ENCODE measurements at places on chromosomes 4 and X. TPM values are rescaled to one million over a fixed set of nuclear protein-coding genes. Genes with fewer than 3 reads are reported as not detected.

NWD2 gene
- total RNA-seq = not detected

- no peak for DNase-seq
- H3K36me3 ChIP-seq = no peaks in the 10 kb centered on the region
- H3K27me3 ChIP-seq = no peaks in the 10 kb centered on the region
- H3K4me3 ChIP-seq = no peak overlapping the region
- H3K4me1 ChIP-seq = no peaks in the 10 kb centered on the region
Observed at GRCh38 chrX:39599339-39599738, 498.4 kb downstream of the BCOR start.

- no peaks in the 10 kb centered on the region for H3K4me1 ChIP-seq
- H3K27ac ChIP-seq = no peak overlapping the region
- no peaks in the 10 kb centered on the region for H3K36me3 ChIP-seq
- no peaks in the 10 kb centered on the region for H3K27me3 ChIP-seq
Observed at GRCh38 chrX:106249706-106250379, 81.7 kb downstream of the PWWP3B start.

GSX2 gene
- total RNA-seq = not detected

- H3K4me1 ChIP-seq = no peaks in the 10 kb centered on the region
- DNase-seq = no peak
- no peaks in the 10 kb centered on the region for H3K27me3 ChIP-seq
- H3K27ac ChIP-seq = no peak overlapping the region
- H3K36me3 ChIP-seq = no peaks in the 10 kb centered on the region
- H3K4me3 ChIP-seq = no peak overlapping the region
Observed at GRCh38 chr4:25533256-25533655, 122.4 kb upstream of the SLC34A2 start.

CA5B gene
- 25.5 TPM for total RNA-seq

- DNase-seq = peak; percentile 49
- peaks cover 42% of the 10 kb centered on the region for H3K4me1 ChIP-seq
- H3K4me3 ChIP-seq = no peak overlapping the region
- H3K27me3 ChIP-seq = no peaks in the 10 kb centered on the region
- no peak overlapping the region for H3K27ac ChIP-seq
- H3K36me3 ChIP-seq = no peaks in the 10 kb centered on the region
Observed at GRCh38 chr4:8422327-8422726, 18.2 kb downstream of the ACOX3 start.

- no peaks in the 10 kb centered on the region for H3K27me3 ChIP-seq
- no peak overlapping the region for H3K27ac ChIP-seq
- no peak overlapping the region for H3K4me3 ChIP-seq
- H3K36me3 ChIP-seq = no peaks in the 10 kb centered on the region
Observed at GRCh38 chr4:109275066-109275745, 27.3 kb downstream of the COL25A1 start.

FGFBP1 gene
- total RNA-seq = not detected

TMEM255A gene
- not detected for total RNA-seq

BTC gene
- total RNA-seq = 64.8 TPM

DNA sequence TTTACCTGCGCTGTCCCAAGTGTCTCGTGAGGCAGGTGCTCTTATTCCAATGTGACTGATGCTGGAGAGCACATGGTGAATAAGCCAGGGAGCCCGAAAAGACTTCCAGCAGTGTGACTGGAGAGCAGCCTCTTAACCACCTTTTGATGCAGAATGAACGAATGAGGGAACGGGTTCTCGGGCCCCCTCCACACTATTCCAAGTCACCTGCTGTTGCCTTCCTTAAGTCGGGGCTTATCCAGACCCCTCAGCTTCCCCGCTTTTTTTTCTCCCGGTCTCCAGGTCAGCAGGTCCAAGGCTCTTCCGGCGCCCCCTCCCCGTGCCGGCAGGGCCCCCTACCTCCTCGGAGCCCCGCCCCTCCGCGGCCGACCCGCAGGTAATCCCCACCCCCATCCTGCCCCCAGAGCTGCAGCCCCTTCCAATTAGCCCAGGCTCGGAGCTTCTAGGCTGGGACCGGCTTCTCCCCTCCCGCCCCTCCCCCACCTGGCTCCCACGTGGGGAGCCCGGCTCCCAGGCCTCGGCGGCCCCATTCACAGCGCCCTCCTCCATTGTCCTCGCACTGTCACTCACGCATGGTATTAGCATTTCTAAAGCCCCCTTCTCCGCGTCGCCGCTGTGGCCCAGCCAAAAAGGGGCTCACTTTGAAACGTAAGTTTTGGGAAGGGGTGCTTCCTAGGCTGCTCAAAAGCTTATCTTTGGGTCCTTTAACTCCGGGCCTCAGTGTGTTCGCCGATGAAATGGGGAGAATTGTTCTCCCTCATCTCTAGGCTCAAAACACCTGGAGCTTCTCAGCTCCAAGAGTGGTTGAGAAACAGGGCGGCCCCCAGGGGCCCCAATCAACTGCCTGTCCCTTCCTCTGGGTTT is 56.2 kb upstream of the PJA1 start:
- peaks cover 25% of the 10 kb centered on the region for H3K27me3 ChIP-seq
- H3K27ac ChIP-seq = no peak overlapping the region
- no peaks in the 10 kb centered on the region for H3K36me3 ChIP-seq
- no peak overlapping the region for H3K4me3 ChIP-seq
